Activated CD8-positive, alpha-beta memory T cell treated with anti-CD3 and anti-CD28 coated beads, Interleukin-2, amount 50 U/mL, for 48 hours (primary cell): ENCODE measurements at places on chromosomes 7 and 10.

DNA sequence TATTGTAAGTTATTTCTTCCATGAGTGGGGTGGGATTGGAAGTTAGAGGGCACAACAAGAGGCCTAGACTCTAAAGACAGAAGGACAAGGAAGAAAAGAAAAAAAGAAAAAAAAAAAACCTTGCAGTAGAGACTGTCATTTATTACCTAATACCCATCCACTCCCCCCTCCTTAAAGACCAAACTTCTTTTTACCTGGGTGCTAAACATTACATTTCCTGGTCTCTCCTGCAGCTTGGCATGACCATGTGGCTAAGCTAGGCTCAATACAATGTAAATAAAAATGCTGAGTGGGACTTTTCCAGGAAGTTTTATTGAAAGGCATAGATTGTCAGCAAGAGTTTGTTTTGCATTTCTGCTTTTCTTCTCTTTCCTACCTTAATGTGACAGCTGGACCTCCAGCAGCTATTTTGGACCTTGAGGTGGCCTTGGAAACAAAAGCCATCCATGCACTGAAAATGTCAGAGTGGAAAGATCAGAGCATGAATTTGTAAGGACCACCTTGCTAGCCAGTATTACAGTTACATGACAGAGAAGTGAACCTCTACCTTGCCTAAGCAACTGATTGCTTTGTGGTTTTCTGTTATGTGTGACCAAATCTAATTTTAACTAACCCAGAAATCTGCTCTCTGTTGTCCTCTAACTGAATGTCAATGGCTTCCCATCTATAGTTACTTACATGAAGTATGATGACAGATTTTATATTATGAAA is 81.3 kb upstream of the SFMBT2 start:
- no peak for DNase-seq

GRCh38 chr10:91787810-91788209 is 10.4 kb upstream of the TNKS2 start:
- no peak for DNase-seq

DNA sequence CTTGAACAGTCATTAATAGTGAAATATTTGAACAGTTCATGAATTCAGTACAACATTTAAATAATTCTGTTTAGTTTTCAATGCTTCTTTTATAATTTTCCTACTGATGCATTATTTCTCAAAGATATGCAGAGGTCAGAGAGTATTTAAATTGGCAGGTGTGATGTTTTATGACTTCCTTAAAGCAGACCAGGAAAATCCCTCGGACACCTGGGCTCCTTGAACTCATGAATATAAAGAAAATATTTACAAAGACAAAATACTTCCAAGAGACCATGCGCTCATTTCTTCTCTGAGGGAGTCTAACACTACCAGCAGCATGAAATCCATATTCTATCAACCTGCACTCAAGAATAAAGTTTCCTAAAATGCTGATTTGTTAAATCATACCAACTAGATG is 127.6 kb downstream of the IPMK start:
- no peak for DNase-seq

DNA sequence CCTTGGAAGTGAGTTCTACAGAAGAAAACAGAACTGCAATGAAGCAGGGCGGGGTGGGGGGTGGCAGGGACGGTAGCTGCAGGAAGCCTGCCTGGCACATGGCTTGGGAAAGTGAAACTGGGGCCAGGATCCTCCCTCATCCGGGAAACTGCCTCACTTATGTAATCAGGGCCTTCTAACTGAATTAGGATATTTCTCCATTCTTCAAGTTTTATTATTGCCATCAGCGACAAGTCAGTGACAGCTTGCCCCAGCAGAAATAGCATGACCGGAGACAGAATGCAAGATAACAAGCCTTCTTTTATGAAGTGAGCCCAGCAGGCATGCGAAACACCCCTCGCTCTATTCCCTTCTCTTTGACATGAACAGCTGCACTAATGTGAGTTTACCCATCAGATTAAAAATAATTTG is 77.5 kb upstream of the CACUL1 start:
- DNase-seq: no peak

DNA sequence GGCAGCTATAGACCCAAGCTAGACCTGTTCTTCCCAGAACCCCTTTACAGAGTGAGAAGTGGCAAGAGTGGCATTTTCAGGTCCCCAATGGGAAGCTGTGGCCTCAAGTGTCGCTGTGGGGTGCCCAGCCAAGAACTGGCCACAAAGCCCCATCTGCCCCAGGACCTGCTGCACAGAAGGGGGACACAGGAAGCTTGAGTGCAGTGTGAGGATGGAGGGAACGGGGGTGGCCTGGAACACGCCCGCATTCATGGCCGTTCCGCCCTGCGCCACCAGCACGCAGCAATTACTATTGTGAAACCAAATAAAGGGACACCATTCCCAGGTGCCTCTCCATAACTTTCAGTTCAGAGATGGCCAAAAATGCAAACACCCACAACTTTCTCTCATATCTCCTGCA is 237.6 kb upstream of the TCERG1L start:
- DNase-seq: no peak

DNA sequence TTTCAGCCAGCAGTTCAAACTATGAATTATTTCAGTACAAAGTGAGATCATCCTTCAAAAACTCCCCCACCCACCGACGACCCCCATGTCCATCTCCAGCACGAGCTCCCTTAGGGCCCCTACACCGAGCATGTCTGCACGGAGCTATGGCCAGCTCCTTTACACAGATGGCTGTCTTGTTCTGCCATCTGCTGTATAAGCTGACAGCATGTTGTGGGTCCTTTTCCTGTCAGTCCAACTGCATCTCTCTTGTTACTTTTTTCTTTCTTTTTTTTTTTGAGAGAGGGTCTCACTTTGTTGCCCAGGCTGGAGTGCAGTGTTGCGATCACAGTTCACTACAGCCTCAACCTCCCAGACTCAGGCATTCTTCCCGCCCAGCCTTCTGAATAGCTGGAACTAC is 21.6 kb downstream of the NPC1L1 start:
- no peak for DNase-seq

DNA sequence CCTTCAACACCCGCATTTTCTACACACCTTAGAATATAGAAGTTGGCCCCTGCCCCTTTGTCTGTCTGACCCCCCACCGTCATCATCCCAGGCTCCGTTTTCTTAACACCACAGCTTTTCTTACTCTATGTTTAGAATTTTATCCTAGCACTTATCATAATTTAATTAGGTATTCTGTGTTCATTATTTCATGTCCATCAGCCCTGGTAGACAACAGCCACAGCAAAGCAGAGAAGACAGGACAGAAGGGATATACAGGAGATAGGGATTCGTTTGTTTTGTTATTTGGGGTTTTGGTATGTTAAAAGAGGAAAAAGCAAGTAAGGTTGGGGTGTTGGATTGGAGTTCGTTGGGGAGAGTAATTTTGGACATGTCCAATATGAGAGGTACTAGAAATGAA is 48.8 kb downstream of the ITGA8 start:
- DNase-seq: no peak
